ENCODE measurements at places on chromosomes 7 and 10.

DNA sequence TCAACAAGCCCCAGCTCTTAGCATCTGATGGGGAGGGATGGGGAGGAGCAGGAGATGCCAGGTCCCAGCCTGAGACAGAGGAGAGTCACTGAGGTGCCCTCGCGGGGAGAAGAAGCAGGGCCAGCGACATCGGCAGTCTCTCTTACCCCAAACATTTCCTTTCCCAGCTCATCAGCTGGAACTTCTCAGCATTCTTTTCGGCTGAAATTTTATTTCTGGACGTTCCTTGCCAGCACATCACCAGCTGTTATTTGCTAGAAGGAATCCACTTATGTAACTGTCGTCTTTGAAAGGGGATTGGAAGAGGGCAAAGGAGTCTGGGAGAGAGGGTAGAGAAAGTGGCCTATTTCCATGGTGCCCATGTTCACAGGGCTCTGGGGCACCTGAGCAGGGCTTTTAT lies 101.0 kb upstream of the SHH start:
- DNase-seq: no peak

DNA sequence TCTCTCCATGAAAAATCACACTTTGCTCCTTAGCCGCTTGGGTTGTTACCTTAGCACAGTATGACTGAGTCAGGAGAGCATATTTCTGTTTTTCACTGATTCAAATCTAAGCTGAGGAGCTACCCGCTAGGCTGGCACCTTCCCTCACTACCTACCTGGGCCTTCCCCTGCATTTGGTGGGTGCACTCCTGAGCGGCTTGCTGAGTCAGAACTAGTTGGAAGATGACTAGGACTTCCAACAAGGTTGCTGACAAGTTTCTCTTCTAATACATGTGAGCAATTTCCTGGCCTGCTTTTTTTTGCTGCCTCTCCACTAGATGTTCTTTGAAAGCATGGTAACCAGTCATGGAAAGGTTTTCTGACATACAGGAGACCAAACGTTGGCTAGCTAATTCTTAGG lies 43.8 kb upstream of the SEC61G start:
- DNase-seq: no peak

DNA sequence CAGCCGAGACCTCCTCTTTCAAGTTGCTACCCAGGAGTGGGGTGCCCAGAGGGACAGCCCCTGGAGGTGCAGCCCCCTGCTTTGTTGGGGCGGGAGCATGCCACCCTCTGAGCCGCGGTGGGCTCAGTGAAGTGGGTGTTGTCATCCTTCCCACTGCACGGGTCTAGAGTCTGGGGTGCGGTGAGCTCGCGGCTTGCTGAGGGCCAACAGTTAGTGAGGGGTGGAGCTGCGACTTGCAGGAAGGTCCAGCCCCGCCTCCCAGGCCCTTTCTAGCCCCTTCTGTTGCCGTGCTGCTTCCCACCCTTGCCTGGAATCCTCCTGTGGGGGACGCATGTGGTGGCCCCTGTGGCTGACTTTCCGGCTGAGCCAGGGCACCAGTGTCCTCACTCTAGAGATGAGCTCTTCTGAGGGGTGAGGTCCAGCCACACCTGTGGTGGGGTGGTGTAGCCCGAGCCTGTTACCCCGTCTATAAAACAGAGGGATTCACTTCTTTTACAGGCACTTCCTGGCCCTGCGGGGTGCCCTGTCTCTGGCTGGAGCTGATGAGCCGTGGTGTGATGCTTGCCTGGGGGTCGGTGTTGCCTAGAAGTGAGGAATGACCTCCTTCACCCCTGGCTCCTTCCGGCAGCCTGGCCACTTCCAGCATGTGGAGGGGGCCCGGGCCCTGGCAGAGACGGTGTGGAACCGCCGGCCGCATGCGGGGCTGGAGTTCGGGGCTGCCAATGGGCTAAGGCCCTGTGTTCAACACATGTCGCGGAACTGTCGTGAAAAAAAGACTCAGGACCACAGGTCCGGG lies 127.9 kb downstream of the FAM53B start:
- DNase-seq: no peak

GRCh38 chr7:26103596-26103995 lies 48.4 kb upstream of the NFE2L3 start:
- DNase-seq: no peak

- no peak for DNase-seq
These were observed 13.5 kb upstream of the STK17A start for GRCh38 chr7:43569424-43569823.

- no peak for DNase-seq
These were observed 41.1 kb downstream of the CAV1 start for GRCh38 chr7:116565981-116566380.

DNA sequence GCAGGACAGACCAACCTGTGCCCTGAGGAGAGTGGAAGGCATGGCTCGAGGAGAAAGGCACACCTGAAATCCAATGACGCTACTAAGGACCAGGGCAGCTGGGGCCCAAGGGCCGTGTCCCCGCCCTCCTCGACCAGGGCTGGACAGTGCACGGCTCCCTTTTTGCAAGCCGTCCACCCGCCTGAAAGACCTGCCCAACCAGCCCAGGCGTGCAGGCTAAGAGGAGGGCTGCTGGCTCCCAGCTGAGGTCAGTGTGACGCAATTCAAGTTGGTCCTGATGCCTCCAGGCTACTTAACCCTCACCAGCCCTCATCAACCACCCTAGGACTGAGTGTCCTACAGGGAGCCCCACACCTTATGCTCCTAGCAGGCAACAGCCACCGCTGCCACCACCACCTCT lies 69.3 kb downstream of the DLG5 start:
- no peak for DNase-seq

DNA sequence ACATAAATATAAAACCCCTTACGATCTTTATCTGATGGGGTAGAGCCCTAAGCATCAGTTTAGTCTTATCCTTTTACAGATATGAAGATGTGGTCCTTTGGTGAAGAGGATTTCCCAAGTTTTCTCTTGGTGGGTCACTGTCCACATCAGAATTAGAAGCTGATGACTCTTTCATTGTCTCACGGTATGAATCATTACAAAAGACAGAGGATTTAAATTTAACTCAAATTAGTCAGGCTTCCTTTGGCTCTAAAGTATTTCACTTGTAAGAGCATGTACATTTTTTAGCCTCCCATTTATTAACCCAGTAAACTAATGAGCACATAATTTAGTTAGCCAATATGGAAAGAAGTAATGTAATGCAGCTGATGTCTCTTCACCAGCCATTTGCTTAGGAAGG lies 49.9 kb upstream of the TMEM26 start:
- DNase-seq: no peak

DNA sequence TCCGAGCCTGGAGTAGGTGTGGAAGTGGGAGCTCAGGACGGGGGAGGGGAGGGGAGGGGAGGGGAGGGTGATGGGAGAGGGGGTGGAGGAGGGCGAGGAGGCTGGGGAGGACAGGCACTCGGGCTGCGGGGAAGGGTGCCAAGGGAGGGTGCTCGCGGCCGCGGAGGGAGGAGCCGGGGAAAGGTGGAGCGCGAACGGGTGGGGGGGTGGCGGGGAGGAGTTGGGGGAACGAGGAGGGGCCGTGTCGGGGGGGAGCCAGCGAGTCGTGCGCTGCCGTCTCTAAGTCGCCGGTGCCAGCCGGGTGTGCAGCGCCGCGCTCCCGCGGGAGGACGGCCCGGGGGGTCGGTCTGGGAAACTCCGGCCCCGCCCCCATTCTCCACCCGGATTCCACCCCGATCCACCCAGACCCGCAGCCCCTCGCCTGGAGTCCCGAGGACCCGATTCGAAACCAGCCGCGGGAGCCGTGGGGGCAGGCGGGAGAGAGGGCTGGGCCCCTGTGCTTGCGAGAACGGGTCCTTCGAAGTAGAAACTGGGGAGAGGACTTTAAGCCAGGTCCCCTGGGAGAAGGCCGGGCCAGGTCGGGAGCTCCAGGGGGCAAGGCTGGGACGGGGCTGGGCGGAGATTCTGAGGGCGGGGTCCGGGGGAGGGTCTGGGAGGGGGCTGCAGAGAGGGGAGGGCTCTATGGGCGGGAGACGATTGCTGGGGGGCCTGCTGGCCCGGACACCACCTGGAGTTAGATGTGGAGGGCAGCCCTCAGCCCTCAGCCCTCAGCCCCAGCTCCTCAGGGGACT lies at the start of gene ZNF467:
ZNF467 (minus strand) TSS at position 143 of the 791 bp plus-strand sequence. CDS start 2,556 bp downstream, outside the sequence.
- DNase-seq: peak; percentile 61

DNA sequence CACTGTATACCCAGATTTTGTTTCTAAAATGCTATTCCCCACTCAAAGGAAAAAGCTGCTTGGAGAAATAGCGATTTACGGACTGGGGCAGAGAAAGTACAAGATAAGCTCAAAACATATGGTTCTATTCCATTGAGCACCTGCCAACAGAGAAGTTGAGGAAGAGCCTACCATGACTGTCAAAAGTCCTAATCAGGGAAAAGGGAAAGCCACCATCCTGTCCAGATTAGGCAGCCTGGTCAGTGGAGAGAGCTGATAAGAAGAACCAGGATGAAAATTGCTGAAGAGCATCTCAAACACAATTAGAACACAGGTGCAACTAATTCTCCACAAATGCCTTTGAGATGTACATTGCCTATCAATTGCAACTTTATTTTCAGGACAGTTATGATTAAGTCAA lies 104.1 kb downstream of the MYOF start:
- DNase-seq: no peak

DNA sequence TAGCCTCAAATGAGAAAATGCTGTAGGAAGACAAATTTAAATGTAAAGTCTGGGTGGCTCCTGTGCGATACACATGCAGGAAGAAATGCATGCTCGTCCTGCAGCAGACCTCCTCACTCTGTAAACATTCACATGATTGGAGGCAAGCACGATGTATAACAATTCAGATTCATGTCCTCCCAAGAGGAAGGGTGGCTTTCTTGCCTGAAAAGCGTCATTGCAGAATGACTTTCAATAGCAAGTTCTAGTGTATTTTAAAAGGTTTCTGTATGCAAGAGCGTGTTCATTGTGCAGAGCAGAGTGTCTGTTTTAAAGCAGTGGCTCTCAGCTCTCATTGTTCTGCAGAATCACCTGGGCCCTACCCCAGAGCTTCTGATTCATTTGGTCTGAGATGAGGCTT lies 170.3 kb upstream of the CELF2 start:
- no peak for DNase-seq

DNA sequence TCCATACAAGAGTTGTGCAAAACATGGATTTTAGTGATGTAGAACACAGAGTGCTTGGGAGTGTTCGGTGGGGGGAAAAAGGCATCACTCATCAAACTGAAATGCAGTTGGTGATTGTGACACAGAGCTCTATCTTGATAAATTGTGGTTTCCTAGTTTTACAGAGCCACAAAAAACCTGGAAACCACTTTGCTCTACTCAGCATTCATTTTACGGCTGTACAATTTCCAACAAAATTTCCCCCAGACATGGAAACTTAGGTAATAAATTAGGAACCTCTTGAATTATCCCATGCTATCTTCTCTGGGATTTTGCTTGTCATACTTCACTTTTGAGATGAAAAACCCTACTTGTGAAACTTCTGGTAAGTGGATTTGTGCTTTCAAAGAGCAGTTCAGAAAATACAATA lies 614.9 kb upstream of the FZD8 start:
- DNase-seq: no peak

- no peak for DNase-seq
These were observed 261.6 kb downstream of the RPS24 start for GRCh38 chr10:78295242-78295641.

GRCh38 chr10:17238445-17239291 lies 10.6 kb downstream of the VIM start:
- DNase-seq: no peak

All from NCI-H1436 (cell line).